Mucosa of gallbladder (tissue), 1 donor: ENCODE measurements at places on chromosomes 7 and 10. TPM values are rescaled to one million over a fixed set of nuclear protein-coding genes. Genes with fewer than 3 reads are reported as not detected.

Gene SH2B2
- 7.2 TPM for total RNA-seq

Gene BICC1
- 5.1 TPM for total RNA-seq

Gene HERPUD2
- total RNA-seq = 33.6 TPM

Gene ANXA11
- 247 TPM for total RNA-seq

Gene CALML3
- total RNA-seq = not detected

Gene IQUB
- total RNA-seq = 2.9 TPM

Gene SCART1
- total RNA-seq = 3.6 TPM

Gene FAM237B
- not detected for total RNA-seq

Gene STK31
- 1.0 TPM for total RNA-seq

Gene PLAU
- 15.5 TPM for total RNA-seq

Gene EFCAB10
- total RNA-seq = not detected
